Stimulated activated CD8-positive, alpha-beta memory T cell treated with anti-CD3 and anti-CD28 coated beads, Interleukin-15, amount 100 ng/mL, for 24 hours (primary cell): ENCODE measurements at places on chromosomes 4 and X.

GRCh38 chr4:25101836-25102235 is 58.4 kb downstream of the SEPSECS start:
- DNase-seq, result no peak

DNA sequence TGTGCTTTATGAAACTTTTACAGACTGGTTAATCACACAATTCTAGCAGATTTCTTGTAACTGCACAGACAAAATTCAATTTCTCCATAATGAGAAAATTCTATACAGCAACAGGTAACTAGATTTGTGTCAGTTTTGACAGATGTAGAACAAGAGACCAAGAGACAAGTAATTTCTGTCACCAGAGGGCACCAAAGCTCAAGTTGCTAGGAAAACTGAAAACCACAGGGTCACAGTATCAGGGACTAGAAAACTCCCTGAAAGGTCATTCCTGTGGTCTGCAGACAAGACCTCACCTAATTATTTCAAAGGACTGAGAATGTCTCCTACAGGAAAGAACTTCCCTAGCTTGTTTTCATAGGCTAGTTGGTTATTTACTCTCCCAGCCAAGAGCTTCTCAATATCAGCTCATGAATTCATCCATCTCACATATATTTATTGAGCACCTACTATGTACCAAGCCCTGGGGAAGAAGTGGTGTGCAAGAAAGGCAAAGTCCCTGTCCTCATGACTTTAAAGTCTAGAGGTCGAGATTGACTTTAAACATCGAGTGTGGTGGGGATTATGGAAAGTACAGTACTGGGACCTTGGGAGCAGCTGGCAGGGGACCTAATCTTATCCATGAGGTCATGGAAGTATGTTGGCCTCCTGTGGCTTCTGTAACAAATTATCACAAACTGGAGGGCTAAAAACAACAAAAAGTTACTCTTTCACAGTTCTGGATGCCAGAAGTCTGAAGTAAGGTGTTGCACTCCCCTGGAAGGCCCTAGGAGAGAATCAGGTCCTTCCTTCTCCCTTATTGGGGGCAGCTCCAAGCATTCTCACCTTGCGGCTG is 47.8 kb upstream of the SETD7 start:
- no peak for DNase-seq

GRCh38 chr4:150699599-150699998 is 117.6 kb downstream of the MAB21L2 start:
- no peak for DNase-seq

- no peak for DNase-seq
Observed at GRCh38 chr4:161767116-161767515, 396.7 kb downstream of the FSTL5 start.

GRCh38 chr4:31411565-31411964 is 691.4 kb downstream of the PCDH7 start:
- no peak for DNase-seq

DNA sequence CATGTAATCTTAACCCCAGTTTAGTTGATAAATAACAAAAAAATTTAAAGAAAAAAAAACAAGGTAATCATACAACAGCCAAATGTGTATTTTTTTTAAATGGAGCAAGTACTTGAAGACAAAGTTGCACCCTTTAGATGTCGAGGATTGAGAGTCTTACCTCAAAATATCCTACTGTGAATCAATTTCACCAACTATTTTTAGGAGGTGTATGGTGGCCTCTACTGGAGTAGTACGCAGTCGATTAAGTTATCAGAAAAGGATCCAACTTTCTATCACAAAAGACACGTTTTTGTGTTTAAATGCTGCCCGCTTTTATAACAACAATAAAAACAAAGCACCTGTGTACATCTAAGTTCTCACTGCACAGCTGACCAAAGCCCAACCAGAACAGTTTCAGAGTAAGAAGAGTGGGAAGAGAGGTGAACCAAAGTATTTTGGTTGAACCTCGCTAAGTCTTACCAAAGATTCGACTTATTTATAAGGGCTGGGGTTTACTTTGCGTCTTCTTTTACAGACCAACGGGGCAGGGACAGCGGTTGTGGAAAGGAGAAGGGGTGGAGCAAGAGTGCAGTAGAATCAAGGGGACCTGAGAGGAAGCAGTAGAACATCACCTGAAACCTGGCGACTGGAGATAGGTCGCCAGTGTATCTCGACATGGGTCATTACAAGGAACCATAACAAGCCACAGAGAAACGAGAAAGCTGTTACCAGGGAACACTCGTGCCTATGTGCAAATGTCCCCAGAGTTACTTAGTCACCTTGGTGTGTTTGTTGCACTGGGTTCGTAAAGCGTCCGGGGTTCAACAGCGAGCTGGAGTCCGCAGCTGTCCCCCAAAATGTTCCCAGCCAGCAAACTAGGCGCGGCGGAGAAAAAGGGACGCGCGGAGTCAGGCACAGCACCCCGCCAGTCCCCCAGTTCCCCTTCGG is 1.1 kb downstream of the RPS6KA6 start:
- no peak for DNase-seq

GRCh38 chr4:82754513-82755165 is 44.0 kb downstream of the SCD5 start:
- no peak for DNase-seq

- no peak for DNase-seq
Observed at GRCh38 chr4:138329506-138330070, 87.4 kb upstream of the SLC7A11 start.

- DNase-seq, result no peak
Observed at GRCh38 chr4:1813231-1813630, 20.1 kb downstream of the FGFR3 start.
